Naive thymus-derived CD4-positive, alpha-beta T cell (primary cell): ENCODE measurements at places on chromosomes 6 and 20. TPM values are rescaled to one million over a fixed set of nuclear protein-coding genes. Genes with fewer than 3 reads are reported as not detected.

GRCh38 chr20:8722277-8722928 lies 346.5 kb upstream of the PLCB4 start:
- DNase-seq, result peak; percentile 44

- DNase-seq, result no peak
Measured at GRCh38 chr20:59451066-59451630, 150.7 kb downstream of the EDN3 start.

DNA sequence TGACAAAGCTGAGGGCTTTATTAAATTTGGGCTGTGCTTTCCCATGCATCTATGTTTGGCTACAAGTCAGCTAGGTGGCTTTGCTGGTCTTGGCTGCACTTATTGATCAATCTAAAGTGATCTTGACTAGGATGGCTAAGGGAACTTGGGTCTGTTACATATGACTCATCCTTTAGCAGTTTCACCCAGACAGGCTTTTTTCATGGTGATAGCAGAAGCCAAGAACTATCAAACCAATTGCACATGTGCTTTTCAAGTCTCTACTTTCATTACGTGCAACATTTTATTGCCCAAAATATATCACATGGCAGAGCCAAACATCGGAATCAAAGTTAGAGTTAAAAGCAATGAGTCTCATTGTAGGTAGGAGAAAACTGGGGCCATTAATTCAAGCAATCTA lies 626.3 kb downstream of the TENT5A start:
- no peak for DNase-seq

DNA sequence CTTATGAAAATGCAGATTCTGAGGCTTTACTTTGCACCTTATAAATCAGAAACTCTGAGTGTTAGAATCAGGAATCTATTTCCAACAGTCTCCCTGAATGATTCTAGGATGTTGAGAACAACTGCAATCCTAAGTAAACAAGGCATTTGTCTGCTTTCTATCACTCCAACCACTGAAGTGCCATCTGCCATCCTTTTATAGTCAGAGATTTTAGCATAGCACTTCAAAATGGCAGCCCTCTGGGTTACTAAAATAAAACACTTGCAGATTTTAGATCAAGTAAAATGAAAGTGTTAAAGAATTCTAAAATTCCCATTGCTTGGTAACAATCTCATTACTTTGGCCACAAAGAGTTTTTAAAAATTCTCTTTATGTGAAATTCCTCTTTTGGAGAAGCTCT lies 258.9 kb downstream of the CD109 start:
- DNase-seq, result no peak

GRCh38 chr6:4130357-4130987 lies 4.9 kb downstream of the ECI2 start:
- no peak for DNase-seq

Gene PRICKLE4
- not detected for total RNA-seq

- no peak for DNase-seq
Measured at GRCh38 chr20:51945881-51946280, 143.6 kb upstream of the SALL4 start.

Gene CRISP3
- total RNA-seq, result not detected in 2 replicates

Gene MOG
- total RNA-seq, result not detected in 2 replicates

GRCh38 chr6:26158581-26159356 lies 71.5 kb downstream of the HFE start:
- peak; percentile 78 for DNase-seq

DNA sequence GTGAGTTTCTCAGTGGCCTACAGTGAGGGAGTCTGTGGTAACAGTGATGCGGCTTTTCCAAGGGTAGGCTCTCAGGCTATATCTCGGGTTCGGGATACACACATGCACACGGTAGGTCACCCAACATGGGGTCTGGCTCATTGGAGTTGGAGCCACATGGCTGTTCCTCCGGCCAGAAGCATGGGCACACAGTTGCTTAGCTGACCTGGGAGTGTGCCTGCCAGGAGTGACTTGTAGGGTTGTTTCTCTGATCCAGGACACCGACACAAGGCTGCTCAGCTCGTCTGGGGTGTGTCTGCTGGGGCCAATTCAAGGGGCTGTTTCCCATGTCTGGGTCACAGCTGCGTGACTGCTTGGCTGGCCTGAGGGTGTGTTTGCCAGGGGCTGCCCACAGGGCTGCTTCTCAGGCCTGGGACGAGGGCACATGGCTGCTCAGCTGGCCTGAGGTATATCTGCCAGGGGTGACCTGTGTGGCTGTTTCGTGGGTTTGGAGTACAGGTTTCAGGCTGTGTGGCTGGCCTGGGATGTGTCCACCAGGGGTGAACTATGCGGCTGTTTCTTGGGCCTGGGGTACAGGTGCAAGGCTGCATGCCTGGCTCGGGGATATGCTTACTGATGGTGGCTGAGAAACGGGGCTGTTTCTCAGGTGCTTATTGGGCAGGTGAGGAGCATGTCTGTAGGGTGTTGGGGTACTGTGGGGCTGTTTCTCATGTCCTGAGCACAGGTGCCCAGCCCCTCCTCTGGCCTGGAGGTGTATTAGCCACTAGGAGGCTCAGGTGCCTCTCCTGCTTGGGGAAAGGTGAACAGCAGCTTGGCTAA lies 15.2 kb downstream of the KIF25 start:
- no peak for DNase-seq

DNA sequence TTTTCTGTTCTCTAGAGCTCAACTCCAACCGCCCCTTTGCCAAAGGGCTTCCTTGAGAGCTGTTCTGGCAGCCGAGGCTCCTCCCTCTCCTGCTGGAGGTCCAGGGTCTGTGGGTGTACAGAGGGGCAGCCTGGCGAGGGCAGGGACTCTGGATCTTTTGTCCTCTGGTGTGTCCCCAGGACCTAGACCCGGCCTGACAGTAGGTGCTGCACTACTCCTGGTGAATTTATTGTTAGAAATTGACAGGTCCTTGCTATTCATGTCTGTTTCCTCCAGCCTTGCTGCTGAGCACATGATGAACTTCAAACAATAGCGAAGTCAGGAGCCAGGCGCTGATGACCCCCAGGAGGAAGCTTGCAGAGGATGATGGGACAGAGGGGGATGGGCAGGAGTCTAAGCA lies 234.7 kb upstream of the SULF2 start:
- DNase-seq, result no peak

- peak; percentile 69 for DNase-seq
Measured at GRCh38 chr20:2872459-2873009, 747 bp upstream of the PTPRA start.

DNA sequence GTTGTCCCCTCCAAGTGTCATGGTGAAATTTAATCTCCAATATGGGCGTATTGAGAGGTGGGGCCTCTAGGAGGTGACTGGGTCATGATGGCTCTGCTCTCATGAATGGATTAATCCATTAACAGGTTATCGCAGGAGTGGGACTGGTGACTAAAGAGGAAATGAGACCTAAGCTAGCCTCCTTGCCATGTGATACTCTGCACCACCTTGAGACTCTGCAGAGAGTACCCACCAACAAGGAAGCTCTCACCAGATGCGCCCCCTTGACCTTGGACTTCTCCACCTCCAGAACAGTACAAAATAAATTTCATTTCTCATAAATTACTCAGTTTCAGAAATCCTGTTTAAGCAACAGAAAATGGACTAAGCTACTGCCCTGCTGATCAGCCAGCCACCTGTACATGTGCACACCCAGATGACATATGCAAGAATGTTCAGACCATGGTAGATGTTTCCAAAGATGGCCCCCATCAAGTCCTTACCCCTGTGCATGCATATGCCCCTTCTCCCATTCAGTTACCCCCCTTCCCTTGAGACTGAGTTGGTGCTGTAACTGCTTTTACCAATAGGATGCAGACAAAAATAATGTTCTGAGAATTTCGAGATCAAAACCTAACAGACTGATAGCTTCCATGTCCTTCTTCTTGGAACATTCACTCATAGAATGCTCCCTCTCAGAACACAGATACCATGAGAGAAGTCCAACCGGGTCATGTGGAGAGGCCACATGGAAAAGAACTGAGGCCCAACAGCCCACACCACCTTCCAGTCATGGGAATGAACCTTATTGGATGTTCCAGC lies 28.4 kb downstream of the MAP3K5 start:
- DNase-seq, result no peak

GRCh38 chr6:168616816-168617765 lies 176.1 kb downstream of the SMOC2 start:
- DNase-seq, result no peak

Gene GRM1
- total RNA-seq, result not detected in 2 replicates

GRCh38 chr6:1110164-1110563 lies 201.7 kb upstream of the FOXQ1 start:
- DNase-seq, result no peak
